Stimulated activated CD8-positive, alpha-beta memory T cell treated with anti-CD3 and anti-CD28 coated beads, Interleukin-15, amount 100 ng/mL, for 24 hours (primary cell): ENCODE measurements at places on chromosomes 3 and 15.

DNA sequence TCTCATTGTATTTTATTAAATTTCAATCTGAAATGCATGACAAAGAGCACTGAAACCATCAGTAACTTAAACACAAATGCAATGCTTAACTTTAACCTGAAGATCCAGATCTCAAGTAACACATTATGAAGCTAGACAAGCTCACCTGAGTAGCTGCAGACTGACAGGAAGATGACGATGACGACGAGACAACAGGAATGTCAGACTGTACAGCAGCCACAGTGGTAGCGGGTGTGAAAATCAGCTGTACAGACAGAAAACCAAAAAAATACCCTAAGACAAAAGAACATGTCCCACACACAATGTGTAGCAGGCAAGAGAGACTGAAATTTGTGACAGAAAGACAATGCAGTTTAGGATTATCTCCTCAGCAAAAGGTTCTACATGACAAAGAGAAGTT is 36.3 kb downstream of the PHC3 start:
- no peak for DNase-seq

GRCh38 chr3:71125738-71126137 is 457.8 kb downstream of the FOXP1 start:
- DNase-seq, result no peak

GRCh38 chr15:31102039-31102321 is 455 bp upstream of the TRPM1 start:
- DNase-seq, result no peak

GRCh38 chr3:150081084-150081483 is 110.4 kb upstream of the PFN2 start:
- DNase-seq, result no peak

DNA sequence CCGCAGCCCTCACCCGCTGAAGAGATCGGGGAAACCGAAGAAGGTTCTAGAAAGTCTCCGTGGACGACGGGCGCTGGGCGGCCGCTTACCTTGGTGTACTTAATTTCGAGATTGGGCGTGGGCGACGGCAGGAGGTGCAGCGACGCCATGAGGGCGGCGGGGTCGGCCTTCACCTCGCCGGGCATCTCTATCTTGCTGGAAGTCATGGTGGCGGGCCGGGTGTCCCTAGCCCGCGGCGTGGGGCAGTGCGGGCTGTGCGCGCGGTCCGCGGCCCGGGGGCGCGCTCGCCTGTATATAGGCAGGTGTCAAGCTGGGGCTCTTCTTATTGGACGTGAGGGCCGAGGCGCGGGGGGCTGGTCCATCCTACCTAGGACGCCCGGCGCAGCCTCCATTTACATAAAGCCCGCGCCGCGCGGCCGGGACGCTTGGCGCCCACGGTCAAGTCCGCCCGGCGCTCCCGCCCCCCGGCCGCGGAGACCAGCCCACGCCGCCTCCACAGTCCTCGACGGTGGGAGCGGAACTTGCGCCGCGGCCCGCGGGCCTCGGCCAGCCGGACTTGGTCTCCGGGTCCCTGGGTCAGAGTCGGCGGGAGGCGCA is at the start of gene ALDH1A2:
ALDH1A2 (minus strand) TSS at position 267 of the 597 bp plus-strand sequence; CDS start at position 206, 61 bp downstream.
- DNase-seq, result no peak

DNA sequence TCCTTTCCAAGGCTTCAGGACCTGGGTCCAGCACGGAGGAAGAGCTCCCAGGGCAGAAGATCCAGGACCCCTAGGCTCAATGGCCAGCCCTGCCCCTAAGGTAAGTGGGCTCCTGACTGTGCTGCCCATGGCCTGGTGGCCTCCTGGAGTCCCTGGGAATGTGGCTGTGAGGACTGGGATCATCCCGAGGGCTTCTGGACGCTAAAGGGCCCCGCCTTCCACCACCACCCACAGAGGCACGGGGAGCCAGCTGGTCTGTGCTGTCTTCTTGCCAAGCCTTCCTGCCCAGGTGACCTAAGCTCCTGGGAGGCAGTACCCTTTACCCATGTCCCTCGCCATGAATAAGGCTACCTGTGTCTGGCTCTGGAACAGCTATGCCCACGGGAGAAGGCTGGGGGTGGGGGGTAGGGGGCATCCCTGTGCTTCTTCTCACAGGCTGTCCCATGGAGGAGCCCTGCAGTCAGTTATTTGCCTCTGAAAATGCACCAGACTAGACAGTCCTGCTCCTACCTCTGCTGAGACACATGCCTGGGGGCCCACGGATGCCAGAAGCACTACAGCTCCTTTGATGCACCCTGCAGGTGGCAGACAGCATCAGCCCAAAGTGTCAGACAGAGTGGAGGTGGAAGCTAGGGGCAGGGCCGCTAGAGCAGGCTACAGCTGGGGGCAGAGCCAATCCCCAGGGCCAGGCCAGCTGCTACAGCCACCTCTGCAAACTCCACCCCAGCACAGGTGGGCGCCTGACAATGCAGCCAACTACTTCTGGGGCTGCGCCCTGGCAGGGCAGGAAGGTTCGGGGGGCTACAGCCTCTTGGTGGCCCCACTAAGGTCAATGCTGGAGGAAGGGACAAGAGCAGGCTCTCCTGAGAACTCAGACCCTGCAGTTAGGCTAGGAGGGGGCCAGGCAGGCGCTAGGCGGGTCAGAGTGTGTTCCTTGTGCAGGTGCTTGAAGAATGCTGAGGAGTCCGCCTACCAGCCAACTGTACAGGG is 90.9 kb downstream of the SEC22A start:
- no peak for DNase-seq

GRCh38 chr3:5388091-5388490 is 200.6 kb downstream of the EDEM1 start:
- DNase-seq, result no peak

DNA sequence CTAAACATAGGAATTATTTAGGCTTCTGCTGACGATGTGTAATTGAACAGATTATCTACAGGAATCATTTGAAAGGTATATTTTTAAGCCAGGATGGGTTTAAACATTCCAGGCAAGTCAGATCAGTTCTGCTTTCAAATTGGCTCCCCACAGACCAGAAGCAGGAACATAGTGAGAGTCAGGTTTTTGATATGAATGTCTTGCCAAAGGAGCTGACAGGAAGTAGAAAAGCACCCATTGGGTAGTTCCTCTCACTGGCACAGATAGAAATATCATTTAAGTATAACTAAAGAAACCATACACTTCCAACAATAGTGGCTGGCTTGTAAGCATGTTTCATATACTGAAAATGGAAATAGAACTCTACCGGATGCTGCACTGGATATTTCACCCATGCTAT is 95.2 kb downstream of the CLDN1 start:
- DNase-seq, result no peak

- no peak for DNase-seq
These were observed 550.6 kb upstream of the NECTIN3 start for GRCh38 chr3:110521019-110521418.

DNA sequence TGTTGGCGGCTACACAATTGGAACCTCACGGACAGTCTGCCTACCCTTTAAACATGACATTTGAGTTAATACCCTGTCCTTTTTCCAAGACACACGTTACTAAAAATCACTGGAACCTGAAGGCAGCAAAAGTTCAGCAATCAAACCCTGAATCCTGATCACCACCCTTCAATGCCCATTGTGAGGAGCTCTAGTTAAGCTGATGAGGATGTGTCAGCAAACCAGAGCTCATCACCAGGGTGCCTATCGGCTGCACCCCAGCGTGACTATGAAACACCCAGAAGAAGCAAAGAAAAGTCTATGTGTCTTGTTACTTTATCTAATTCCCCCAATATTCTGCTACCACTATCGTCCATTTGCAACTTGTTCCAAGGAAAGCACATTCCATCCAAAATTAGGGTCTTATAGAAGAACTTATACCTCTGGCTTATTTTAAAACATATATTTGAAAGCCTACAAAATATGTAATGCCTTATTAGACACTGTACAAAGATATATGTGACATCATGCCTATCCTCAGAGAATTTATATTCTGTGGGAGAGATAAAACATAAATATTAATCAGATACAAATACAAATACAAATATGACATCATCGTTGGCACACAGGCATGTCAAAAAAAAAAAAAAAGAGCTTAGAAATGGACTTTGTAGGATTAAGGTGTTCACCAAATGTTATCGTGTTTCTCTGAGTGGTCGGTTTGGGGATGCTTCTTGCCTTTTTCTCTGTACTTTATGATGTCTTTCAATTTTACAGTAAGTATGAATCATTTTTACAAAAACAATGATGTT is 219.7 kb upstream of the SETMAR start:
- DNase-seq, result no peak

GRCh38 chr15:37093480-37094332 is 6.6 kb downstream of the MEIS2 start:
- no peak for DNase-seq
